ENCODE measurements at places on chromosomes 12 and 14.

DNA sequence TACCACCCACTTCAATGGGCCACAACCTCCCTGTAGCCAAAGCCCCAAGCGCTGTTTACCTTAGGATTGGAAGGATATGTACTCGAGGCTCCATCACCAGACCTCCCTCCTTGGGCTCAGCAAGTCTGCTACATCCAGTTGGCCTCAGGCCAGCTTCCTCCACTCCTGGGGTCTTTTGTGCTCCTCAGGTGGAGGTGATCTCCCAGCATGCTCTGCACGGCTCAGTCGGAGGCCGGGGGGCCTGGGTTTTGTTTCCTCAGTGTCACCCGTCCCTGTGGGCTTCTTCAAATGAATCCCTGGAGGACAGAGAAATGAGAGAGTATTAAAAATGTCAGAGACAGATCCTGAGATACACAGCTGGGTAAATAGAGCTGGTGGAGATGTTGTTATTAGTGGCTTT lies 723.1 kb upstream of the TBX3 start:
- DNase-seq = no peak

- no peak for DNase-seq
Observed at GRCh38 chr12:132238488-132238854, 90.9 kb downstream of the GALNT9 start.

DNA sequence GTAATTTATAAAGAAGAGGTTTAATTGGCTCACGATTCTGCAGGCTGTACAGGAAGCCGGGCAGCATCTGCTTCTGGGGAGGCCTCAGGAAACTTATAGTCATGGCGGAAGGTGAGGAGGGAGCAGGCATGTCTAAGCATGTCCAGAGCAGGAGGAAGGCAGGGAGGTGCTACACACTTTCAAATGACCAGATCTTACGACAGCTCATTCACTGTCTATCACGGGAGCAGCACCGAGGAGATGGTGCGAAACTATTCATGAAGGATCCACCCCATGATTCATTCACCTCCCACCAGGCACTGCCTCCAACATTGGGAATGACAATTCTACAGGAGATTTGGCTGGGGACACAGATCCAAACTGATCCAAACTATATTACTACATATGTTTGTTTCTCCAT lies 10.0 kb downstream of the SFSWAP start:
- DNase-seq = no peak

GRCh38 chr14:68937471-68938270 lies 41.4 kb downstream of the ACTN1 start:
- DNase-seq = no peak

DNA sequence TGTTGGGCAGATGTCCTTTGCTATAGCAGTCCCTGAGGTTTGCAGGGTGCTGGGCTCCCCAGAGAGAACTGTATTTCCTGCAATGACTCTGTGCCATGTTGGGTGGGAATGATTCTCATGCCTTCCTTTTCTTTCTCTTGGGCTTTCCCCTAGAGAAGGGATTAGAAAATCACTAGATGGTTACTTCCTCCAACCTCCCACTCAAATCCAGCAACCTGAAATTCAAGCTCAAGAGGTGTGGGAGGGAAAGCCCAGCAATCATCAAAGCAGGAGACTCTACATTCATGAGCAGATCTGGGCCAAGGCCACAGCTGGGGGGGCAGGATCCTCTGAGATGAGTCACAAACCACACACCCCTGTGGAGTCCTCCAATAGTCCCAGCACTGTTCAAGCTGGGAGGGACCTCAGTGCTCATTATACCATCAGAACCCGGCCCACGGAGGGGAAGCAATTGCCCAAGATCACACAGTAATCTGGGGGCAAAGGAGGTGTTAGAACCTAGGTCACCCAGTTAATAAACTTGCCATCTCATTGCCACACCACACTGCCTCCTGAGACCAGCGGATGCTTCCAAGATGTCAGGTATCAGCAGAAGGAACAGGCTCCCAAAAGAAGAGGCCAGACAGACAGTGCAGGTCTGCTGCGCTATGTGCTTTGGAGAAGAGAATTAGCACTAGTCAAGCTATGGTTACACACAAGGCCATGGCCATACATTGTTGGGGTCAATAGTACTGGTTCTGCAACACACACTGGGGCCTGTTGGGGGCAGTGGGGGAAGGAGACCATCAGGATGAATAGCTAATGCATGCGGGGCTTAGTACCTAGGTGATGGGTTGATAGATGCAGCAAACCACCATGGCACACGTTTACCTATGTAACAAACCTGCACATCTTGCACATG lies 65.7 kb downstream of the TTC9 start:
- peak; percentile 33 for DNase-seq

- DNase-seq = no peak
Observed at GRCh38 chr12:60391051-60391450, 795.2 kb downstream of the SLC16A7 start.

DNA sequence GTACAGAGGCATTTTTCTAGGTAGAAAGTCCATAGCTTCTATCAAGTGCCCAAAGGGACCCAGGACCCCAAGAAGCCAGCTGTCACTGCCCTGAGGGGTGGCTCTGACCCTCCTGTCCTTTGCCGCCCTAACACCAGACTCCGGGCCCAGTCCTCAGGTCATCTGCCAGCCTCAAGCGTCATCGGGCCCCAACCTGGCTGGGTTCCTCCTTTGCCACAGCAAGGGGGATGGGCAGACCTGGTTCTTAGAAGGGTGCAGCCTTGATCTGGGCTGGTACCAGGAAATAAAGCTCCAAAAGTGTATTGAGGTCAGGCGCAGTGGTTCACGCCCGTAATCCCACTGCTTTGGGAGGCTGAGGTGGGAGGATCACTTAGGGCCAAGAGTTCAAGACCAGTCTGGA lies 27.1 kb upstream of the FAM222A start:
- no peak for DNase-seq

- DNase-seq = peak; percentile 98
Observed at GRCh38 chr14:96104469-96105057, 65.4 kb downstream of the C14orf132 start.

DNA sequence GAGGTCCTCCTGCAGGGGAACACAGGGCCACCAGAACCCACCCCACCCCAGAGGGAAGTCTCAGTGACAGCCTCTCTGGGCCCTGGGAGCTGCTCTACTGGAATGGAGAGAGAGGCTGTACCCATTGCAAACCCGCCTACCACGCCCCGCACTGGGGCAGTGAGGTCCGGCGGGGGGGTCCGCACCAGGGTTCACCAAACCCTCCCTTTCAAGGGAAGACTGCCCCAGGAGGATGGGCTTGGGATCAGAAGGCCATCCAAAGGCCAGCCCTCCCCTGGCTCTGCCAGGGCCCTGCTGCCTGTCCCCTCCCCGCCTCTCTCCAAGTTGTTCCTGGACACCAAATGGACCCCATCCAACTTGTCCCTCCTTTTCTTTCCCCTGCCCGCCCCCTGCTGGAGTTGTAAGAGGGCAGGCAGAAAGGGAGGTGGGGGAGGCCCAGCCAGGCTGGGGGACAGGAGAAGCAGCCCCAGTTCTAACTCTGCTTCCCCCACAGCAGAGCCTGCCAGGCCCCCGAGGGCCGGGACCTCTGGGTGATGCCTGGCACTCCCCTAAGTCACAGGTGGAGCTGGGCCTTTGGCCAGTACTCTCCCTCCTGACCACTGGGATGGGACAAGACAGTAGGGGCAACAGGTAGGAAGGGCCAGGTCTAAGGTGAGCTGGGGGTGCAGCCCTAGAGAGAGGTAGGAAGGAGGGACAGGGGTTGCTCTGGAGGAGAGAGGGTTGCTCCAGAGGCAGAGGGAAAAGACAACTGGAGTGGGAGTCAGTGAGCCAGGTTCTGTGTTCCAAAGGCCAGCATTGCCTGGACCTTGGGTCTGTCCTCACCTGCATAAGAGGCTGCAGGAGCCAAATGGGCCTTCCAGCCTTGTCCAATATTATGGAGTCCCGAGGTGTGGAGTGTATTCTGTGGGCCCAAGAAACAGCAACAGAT lies 3.2 kb upstream of the DIO3 start:
- DNase-seq = no peak

GRCh38 chr12:116065606-116066005 lies 211.9 kb downstream of the MED13L start:
- no peak for DNase-seq

- DNase-seq = no peak
Observed at GRCh38 chr12:62813031-62813829, 121.7 kb downstream of the PPM1H start.

All from smooth muscle cell of the brain vasculature (primary cell).